Fibroblast of skin of right quadriceps (primary cell): ENCODE measurements at places on chromosomes 7 and 10.

GRCh38 chr7:16202303-16202702 lies 219.0 kb downstream of the CRPPA start:
- no peak for DNase-seq

DNA sequence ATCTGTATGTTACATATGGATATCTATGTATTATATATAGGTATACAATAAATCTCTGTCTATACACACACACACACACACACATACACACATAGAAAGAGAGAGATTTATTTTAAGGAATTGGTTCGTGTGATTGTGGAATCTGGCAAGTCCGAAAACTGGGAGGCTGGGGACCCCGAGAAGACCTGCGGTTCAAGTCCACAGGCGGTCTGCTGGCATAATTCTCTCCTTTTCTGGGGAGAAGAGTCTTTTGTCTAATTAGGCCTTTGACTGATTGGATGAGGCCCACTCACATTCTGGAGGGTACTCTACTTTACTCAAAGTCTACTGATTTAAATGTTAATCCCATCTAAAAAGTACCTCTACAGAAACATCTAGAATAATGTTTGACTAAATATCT lies 65.1 kb downstream of the PAPSS2 start:
- no peak for DNase-seq

DNA sequence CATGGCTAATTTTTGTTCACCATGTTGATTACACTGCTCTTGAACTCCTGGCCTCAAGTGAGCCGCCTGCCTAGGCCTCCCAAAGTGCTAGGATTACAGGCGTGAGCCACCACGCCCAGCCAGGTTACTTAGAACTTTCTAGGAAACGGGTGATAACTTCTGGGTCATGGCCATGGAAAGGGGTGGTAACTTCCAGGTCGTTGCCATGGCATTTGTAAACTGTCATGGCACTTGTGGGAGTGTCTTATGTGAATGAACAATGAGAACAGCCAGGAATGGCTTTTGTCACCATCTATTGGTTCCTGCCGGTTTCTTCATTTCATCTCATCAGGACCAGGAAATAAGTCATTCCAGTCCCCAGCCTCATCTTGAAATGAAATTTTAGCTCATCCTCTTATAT lies 120.9 kb downstream of the SLC16A9 start:
- DNase-seq, result no peak

- no peak for DNase-seq
Observed at GRCh38 chr10:132467464-132468149, 70.0 kb upstream of the INPP5A start.

DNA sequence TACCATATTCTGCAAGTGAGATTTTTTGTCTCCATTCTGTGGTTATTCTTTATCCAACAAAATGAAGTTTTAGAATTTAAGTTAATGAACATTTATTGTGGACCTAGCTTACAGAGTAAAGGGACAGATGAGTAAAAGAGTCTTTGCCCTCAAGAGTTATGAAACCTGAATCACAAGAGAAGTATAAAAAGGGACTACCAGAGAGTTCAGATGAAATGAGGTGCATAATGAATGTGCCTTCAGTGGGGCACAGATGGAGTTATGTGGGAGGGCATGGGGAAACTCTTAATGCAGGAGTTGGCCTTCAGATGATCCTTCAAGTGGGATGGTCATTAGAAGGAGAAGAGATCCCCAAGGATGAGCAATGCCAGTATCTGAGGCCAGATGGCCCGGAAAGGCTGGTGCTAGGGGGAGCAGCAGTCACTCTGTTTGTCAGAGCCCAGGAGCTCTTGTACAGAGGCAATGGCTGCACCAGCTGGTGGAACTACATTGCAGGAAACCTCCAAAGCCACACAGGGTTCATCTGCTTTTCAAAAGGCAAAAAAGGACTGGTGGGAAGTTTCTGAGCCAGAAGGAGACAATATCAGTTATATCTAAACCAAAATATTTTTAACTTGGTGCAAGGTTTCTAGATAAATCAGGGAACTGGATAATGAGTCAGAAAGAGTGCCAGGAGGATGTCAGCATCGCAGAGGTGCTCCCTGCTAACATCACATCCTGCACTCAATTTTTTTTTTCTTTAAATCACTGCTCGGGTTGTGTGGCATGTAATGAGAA lies 162.0 kb downstream of the KLF6 start:
- DNase-seq, result peak; percentile 15

- peak; percentile 94 for DNase-seq
Observed at GRCh38 chr7:92633211-92633906, 43.2 kb upstream of the FAM133B start.

DNA sequence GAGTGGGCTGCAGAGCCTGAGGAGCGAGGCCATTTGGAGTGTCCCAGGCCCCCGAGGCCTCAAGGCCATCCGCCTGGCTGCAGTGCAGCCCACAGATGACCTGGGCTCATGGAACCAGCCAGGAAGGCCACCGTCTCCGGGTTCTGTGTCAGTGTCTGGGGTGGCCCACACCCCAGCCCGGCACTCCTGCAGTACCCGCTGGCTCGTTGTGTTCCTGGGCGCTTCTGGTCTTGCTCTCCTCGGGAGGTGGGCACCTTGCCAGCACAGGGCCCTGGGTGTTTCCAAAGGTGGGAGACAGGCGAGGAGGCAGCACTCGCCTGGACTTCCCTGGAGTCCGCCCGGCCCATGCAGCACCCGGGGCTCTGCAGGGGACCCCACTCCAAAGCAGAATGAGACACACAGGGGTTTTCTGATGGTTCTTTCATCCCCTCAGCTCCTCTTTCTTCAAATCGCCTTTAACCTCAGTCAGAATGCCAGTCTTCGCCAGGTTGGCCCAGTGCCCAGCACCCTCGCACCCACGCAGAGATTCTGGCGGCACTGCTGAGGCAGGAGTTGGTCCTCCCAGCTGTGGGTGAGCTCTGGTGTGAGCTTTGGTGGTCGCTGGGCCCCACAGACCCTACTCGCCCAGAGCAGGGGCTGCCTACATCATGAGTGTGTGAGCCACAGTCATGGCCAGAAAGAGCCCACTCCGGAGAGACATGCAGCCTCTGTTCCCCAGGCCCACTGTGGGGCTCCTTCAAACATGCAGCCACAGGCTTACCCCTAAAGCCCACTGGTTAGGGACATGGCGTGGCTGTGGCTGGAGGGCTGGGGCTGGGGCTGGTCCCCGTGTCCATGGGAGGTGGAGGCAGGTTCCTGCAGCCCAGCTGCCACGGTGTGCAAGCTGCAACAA lies 155.7 kb downstream of the EBF3 start:
- no peak for DNase-seq

GRCh38 chr10:114917927-114918672 lies 19.9 kb upstream of the TRUB1 start:
- DNase-seq, result peak; percentile 23

- no peak for DNase-seq
Observed at GRCh38 chr7:98171449-98171848, 39.8 kb upstream of the BHLHA15 start.

DNA sequence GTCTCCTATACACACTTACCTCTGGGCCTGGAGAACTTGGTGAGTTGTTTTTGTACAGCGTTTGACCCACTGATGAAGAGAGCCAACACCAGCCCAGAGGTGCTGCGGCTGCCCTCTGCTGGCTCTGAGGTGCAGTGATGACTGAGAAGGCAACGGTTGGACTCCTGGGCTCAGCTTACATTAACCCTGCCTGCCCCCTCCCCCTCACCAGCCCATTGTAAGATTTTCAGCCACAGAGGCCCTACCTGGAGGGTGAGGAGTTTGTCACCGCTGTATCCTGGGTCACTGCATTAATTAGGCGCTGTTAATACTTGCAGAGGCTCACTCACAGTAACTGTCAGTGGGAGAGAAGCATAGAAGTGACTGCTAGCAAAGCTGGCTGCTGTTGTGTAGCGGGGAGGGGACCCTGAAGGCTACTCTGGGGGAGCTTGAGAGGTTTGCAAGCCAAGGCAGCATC lies 19.0 kb upstream of the ANKRD2 start:
- peak; percentile 66 for DNase-seq

- DNase-seq, result no peak
Observed at GRCh38 chr7:148261996-148262688, 328.4 kb upstream of the C7orf33 start.
